NT2/D1 (cell line): ENCODE measurements at places on chromosomes 3 and 15.

GRCh38 chr3:189827108-189827507, 195.9 kb downstream of the TP63 start:
- DNase-seq = no peak

DNA sequence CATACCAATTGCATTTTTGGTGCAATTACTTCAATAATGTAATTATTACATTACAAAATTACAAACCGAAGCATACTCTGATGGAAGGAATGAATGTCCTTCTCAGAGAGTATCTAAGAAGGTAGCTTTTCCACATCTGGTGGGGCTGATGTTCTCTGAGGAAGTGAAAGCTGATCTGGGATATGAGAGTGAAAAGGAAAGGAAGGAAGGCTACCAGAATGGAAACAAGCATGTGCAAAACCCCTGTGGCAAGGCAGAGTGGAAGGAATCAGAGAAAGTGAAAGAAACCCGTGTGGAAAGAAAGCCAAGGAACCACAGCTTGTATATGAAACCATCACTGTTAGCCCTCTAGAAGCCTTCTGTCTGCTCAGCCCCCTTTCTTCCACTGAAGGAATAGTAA, 35.3 kb upstream of the GOLGA8A start:
- DNase-seq = no peak

DNA sequence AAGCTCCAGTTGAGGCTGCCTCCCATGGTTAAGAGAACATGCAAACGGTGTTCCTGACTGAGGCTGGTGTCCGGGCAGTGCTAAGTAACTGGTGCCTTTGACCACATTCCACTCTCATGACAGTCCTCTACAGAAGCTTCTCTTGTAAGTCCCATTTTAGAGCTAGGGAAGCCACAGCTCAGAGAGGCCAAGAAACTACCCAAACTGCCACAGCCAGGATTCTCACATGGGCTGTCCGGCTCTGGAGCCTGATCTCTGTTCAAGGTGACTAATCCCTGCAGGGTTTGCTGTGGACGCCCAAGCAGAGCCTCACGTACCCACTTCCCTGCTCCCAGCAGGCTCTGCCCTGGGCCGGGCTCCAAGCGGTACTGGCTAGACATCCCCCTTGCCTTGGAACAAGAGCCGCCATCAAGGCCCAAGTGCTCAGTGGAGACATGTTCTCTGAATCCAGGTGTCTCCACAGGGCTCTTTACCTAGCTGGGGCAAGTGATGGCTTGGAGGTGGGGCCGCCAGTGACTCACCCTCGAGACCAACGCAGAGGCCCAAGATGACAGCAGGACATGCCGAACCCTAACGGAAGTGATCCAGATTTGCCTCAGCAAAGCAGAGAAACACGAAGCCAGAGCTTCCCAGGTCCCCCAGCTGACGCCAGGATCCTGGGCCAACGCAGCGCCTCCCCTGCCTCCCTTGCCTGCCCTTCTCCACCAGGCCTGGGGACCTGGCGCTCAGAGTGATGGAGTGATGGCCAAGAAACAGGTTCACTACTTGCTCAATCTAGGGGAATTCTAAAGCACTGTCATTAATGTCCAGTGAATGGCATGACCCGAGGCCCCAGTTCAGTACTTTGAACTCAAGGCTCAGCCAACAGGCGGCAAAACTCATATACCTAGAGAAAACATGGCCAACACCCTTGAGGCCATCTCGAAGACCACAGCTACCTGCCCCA, 24.4 kb downstream of the KLHL25 start:
- no peak for DNase-seq

DNA sequence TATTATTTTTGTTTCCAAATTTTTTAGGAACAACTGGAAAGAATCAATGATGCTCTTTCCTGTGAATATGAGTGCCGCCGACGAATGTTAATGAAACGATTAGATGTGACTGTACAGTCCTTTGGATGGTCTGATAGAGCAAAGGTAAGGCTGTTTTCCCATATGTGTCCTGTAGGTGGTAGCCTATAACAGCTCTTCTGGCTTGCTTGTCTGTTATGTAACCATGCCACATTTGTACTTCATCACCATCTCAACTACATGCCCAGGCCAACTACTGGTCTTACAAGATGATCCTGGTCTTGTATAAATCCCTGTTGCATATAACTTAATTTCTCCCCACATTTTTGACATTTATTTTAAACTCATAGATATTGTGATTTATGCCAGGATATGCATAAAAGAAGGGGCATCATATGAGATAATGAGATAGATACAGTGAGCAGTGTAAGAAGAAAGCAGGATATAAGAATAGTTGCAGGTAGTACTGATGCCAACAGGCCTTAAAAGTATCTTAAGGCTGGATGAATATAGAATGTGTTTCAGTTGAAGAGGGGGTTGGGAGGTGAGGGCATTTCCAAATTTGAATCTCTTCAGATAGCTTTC, 20.3 kb downstream of the FAM98B start:
- no peak for DNase-seq

DNA sequence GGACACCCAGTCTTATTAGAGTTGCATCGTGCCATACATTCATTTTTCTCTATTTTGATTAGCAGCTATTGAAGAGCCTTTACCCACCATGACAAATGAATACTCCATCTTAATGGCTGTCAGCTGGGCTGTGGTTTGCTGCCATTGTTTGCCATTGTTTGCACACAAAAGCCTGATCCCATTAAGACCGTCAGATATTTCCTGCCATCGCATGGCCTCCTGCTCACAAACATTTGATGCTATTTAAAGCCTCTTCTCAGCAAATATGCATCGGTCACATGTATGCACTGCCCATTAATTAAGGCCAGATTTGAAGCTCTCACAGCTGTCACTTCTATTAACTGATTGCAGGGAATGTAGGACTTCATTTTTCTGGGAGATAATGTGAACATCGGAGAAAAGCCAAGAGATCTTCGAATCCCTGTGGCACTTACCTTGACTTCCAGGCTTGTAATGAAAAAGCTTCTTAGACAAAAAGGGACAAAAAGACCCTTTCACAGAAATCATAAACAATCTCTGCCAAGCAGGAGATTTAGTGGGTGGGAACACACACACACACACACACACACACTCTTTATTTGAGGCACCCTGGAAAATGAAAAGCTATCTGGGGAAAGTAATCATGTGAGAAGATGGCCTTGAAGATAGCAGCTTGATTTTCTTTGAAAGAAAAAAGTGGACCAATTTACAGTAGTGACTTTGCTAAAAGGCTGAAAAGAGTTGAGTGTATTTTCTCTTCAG, 175.4 kb upstream of the NR2E3 start:
- DNase-seq = peak; percentile 70

DNA sequence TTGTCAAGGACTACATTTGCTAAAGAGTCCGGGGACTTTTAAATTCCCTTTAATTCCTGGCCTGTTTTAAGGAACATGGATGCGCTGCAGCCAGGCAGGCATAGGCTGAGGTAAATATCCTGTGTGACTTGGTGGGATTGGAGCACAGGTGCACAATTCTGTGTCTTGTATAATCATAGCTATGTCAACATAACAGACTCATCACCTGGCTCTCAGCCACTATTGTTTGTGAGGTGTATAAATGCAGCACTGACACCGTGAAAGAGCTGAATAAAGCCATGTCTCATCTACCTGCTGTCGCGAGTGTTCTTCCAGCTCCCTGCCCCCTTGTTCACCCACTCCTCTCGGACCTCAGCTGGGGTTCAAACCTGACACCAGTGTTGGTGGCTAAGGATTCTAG, 109.7 kb downstream of the MFSD1 start:
- DNase-seq = no peak

DNA sequence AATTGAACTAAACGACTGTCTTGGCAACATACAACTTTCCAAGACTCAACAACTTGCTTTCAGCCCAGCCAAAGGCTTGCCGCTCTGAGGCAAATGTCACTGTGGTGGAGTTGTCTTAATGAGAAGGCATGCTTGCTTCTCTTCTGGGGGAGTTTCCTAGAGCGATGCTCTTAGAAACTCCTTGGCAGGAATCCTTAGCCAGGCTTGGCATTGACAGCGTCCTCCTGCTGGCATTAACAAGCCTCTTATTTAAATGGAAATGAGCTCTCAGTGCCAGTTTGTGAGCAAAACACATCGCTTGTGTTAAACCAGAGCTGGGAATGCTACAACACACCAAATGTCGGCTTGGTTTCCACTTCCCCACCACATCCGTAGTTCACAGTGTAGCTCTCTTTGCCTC, 265.5 kb upstream of the TPRG1 start:
- no peak for DNase-seq

GRCh38 chr3:187618722-187619121, 51.5 kb downstream of the SST start:
- peak; percentile 78 for DNase-seq

DNA sequence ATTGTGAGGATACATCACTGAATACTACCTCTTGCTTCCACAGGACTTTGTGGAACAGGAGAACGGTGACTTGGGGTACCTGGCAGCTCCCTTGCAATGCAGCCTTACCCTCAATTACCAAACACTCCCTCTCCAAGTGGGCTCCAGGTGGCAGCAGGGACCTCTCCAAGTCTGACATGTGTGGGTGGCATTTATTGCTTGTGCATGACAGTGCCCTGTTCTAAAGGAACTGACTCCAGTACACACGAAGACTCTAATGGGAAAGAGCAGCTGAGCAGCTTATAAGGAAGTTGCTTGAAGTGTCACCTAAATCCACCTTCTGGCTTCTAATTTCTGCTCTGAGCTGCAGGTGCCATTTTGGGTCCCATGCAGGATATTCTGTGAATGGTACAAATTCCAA, 174.1 kb upstream of the SLCO3A1 start:
- DNase-seq = no peak

GRCh38 chr15:82894971-82895520, 57.5 kb downstream of the HOMER2 start:
- DNase-seq = peak; percentile 25

DNA sequence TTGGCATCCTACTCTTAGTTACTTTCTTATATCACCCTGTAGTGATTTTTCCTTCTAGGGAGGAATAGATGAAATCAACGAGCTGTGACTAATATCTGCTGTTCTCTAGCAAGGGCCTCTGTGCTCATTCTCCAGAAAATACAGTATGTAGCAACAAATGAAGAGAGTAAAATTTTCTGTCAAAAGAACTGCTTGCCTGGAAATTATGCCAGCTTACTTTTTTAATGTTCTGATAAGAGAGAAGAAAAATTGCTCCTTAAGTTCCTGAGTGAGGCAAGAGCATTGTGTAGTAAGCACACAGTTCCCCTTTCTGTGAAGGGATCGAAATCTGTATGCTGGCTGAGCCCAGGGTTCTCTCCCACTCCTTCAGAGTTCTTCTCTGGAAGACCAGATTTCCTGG, 51.4 kb upstream of the GK5 start:
- no peak for DNase-seq

DNA sequence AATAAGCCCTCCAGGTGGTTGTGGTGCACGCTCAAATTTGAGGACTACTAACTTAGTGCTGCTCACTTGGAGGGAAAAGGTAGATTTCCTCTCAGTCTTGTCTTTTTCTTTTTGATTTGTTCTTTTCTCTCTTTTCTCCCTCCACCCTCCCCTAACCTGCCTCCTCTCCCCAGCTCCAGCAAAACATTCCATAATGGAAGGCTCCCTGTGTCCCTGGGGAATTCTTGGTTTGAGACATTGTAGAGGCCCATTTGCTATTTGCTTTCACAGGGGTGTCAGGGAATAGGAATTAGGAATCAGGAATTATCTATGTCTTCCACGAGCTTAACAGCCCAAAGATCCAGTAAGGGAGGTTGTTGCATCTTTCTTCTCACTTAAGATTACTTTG, 136.8 kb upstream of the UMPS start:
- DNase-seq = no peak

DNA sequence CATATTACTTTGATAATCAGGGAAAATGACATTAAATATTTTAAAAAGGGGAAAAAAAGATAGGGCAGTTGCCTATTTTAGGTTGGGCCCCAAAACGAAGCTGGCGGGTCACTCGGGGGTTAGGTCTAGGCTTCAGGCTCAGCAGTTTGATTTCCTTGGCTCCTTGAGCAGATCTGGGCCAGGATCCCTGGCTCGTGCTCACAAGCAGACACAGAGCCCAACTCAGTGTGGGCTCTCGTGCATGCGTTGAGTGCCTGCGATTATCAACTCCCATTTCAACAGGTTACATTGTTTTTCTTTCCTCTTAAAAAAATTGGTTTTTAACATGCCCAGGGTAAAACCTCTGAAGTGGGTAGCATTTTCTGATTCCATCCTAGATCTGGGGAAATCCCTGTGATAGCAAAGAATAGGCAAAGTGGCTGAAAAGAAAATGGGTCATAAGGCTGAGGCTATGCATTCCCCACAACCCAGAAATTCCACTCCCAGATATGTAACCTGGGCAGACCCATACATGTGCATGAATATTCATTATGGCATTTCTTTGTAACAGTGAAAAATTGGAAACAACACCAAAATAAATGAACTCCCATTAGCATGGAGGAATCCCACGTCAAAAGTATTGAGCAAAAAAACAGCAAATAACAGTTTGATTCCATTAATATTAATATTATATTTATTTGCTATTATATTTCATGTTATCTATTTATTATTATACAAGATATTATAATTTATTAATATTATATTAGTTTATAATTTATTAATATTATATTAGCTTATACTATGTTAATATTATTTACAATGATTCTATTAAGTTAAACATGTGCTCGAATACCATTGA, 27.8 kb downstream of the FAM43A start:
- DNase-seq = no peak

GRCh38 chr3:72095521-72095920, 310.6 kb upstream of the PROK2 start:
- no peak for DNase-seq

- DNase-seq = no peak
Measured at GRCh38 chr3:43959498-43960447, 269.0 kb downstream of the ABHD5 start.

- no peak for DNase-seq
Measured at GRCh38 chr15:88701561-88702095, 62.8 kb downstream of the ISG20 start.

- no peak for DNase-seq
Measured at GRCh38 chr3:44242721-44243120, 1.0 kb downstream of the TOPAZ1 start.

GRCh38 chr15:80106051-80106450, 46.6 kb downstream of the ZFAND6 start:
- DNase-seq = no peak

DNA sequence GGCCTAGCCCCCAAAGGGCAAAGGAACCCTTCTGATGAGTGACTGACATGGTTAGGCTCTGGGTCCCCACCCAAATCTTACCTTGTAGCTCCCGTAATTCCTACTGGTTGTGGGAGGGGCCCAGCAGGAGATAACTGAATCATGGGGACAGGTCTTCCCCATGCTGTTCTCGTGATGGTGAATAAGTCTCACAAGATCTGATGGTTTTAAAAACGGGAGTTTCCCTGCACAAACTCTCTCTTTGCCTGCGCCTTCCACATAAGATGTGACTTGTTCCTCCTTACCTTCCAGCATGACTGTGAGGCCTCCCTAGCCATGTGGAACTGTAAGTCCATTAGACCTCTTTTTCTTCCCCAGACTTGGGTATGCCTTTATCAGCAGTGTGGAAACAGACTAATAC, 16.9 kb downstream of the TKT start:
- no peak for DNase-seq
